T1000 (cell line): ENCODE measurements at places on chromosomes 11 and 22.

GRCh38 chr11:62487136-62487535 lies 59.5 kb downstream of the AHNAK start:
- DNase-seq: no peak

DNA sequence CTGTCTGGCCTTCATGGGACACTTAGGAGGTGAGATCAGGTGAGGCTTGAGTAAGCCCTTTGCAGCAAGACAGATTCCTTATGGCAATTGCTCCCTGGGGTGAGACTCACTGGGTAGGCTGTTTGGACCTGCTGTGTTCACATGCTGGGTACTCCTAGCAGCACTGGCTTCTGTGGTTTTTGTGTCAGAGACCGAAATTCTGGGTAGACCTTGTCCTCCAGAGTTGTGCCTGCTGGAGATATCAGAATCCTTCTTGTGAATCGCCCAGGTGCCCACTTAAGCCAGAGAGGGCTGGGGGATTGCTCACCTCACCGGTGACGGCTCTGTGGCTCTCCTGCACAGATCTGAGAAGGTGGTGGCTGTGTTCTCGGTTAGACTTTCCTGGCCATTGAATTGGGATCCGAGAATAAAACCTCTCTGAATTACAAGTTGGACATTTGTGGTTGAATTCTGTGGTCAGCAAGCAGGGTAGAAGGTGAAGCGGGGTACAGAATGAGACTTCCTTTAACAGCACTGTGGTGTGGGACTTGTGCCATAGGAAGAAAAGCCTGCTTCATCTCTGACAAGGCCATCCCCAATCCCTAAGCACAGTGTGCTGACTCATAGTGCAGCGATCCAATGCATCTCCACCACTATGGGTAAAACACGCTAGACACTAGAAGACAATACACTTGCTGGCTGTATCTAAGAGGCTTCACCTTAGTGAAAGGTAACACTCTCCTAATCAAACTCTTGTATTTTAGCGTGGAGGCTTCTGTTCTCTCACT lies 52.5 kb upstream of the TTC12 start:
- DNase-seq: no peak

DNA sequence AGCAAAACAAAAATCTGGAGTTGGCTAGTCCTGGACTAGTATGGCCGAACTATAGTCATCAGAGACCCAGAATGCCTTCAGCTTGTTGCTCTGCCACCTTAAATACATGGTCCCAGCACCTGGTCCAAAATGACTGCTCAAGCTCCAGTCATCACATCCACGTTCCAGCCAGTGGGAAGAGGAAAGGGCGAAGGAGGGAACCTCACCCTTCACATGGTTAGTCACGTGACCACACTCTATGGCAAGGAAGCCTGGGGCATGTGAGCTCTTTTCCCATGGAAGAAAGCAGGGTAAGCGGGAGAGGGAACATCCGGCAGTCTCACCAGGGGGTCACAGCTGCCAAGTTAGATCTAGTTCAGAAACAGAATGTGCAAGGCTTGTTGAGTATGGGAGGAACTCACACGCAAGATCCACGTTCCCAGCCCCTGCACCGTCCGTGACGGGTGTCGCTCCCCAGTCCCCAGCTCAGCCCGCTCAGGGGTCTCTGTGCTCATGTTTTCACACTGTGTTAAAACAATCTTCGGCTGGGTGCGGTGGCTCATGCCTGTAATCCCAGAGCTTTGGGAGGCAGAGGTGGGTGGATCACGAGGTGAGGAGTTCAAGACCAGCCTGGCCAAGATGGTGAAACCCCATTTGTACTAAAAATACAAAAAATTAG lies 1.9 kb upstream of the ANO9 start:
- DNase-seq: no peak

DNA sequence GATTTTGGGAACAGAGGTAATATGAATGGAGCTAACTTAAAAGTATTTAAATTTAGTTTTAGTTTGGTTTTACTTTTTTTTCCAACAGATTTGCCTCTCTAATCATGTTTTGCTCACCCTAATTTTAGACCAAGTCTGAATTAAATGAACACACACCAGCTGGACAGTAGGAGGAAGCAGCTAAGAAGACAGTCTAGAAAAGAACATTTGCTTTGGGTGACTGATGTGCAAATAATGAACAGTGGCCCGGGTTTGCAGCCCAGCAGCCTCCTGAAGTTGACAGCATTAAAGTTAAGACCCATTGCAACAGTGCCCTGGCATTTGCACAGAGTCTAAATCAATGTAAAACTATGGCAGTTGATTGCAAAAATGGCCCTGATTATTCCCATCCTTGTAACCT lies 66.4 kb upstream of the SORL1 start:
- DNase-seq: no peak

DNA sequence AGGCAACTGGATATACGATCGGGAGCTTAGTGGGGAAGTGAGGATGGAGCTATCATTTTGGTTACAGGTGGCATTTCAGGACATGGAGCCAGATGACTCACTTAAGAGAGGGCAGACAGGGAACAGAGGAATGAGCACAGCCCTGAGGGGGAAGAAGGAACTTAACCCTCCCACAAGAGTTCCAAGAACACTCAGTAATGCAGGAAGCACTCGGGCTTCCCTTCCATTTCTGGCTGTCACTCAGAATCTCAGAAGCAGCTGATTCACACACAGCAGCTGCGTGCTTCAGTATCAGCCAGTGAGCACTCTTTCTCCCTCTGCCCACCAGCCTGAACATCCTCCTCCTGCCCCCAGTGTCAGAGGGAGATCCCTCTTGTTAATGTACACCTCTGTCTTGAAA lies 34.8 kb downstream of the EFCAB6 start:
- peak; percentile 5 for DNase-seq

DNA sequence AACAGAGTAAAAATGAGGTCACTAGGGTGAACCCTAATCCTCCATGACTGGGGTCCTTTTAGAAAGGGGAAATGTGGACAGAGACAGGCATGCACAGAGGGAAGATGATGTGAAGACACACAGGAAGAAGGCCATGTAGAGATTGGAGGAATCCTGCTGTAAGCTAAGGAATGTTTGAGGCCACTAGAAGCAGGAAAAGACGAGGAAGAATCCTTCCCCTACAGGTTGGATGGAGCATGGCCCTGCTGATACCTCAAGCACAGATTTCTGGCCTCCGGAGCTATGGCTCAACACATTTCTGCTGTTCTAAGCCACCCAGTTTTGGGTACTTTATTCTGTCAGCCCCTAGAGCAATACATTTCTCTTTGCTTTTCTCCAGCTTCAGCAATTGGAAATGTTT lies 486.9 kb downstream of the MIAT start:
- DNase-seq: no peak

DNA sequence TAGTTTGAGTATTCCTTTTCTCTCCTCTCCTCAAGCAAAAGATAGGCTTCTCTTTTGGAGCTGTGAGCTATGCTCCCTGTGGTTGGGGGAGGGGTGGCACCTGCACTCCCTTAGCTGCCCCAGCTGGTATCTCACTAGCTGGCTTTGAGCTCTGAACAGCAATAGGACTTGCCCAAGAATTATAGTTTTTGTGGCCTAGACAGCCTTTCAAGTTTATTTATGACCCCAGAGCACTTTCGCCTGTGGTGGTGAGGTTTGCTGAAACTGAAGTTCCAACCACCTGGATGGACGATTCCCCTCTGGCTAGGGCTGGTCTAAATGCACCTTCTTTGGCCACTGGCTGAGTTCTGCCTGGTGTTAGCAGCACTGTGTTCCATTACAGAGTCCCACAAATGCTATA lies 37.1 kb upstream of the SLC37A2 start:
- DNase-seq: no peak

- DNase-seq: no peak
Observed at GRCh38 chr22:50129121-50129736, 39.4 kb downstream of the MOV10L1 start.

- DNase-seq: no peak
Observed at GRCh38 chr11:128372977-128373376, 214.4 kb downstream of the ETS1 start.

DNA sequence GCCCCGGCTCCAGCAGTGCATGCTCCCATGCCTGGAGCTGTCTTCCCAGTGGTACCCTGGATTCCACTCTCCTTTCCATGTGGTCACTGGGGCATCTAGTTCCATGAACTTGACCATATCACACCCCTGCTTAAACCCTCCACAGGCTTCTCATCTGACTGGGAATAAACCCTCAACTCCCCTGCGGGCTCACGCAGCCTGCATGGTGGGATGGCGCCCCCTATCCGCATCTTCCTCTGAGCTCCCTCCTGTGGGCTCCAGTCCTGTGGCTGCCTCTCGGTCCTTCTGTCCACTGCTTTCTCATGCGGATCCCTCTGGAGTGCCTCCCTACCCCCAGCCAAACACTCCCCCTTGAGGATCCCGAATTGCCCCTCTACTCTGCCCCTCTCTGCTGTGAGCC lies 41.4 kb upstream of the TTLL12 start:
- DNase-seq: no peak

GRCh38 chr11:47101406-47101805 lies 75.3 kb downstream of the ARFGAP2 start:
- DNase-seq: no peak

DNA sequence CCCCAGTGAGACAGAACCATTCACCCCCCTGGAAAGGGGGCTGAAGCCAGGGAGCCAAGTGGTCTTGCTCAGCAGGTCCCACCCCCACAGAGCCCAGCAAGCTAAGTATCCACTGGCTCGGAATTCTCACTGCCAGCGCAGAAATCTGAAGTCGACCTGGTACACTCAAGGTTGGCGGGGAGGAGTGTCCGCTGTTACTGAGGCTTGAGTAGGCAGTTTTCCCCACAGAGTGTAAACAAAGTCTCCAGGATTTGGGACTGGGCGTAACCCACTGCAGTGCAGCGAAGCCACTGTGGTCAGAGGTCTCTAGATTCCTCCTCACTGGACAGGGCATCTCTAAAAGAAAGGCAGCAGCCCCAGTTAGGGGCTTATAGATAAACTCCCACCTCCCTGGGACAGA lies 10.0 kb downstream of the PATE1 start:
- DNase-seq: no peak

DNA sequence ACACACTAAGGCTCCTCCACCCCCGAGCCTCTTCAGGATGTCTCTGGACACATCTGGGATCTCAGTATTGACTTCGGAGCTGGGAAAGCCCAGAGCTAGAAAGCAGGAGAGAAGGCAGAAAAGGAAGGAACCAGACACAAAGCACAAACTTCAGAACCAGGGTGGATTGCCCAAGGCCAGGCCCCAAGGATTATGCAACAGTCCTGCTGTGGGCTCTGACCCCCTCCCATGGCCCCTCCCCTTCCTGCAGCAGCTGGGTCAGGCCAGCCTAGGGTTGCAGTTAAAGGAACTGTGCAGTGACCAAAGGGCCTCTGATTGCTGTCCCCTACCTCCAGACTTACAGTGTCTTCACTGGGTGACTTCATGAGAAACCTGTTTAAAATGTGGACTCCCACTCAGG lies 5.3 kb downstream of the KCNE3 start:
- DNase-seq: no peak

- no peak for DNase-seq
Observed at GRCh38 chr11:124942466-124943253, 6.8 kb upstream of the HEPACAM start.

- DNase-seq: no peak
Observed at GRCh38 chr11:8263109-8263768, 439 bp downstream of the LMO1 start.
